ENCODE measurements at places on chromosomes 16 and 17. TPM values are rescaled to one million over a fixed set of nuclear protein-coding genes. Genes with fewer than 3 reads are reported as not detected.

Gene C17orf50
- not detected for total RNA-seq

Gene HBM
- total RNA-seq, result not detected

Gene TBC1D3G
- total RNA-seq, result not detected

Gene TP53TG3
- total RNA-seq, result not detected

GRCh38 chr16:873889-874288 lies 73.4 kb upstream of the GNG13 start:
- DNase-seq, result no peak

DNA sequence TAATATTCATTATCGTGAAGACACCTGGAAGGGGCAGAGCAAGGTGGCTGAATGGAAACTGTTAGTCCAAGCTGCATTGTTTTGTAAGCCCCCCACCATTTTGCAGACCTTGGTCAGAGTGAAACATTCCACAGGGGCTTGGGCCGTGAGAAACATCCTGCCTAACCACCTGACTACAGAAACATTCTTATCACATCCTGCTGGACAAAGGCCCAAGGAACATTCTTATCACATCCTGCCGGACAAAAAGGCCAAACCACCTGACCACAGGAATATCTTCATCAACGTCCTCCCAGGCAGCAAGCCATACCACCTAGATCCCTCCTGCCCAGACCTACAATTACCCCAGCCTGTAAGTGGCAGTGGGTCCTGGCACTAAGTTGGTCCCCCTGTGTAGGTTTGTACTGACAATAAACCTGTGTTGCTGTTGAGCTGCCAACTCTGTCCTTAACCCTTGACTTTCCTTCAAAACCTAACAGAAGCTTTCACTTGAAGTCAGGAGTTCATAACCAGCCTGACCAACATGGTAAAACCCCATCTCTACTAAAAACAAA lies 19.6 kb downstream of the ATF7IP2 start:
- no peak for DNase-seq

- DNase-seq, result no peak
Measured at GRCh38 chr17:73119631-73120030, 27.1 kb upstream of the SLC39A11 start.

- no peak for DNase-seq
Measured at GRCh38 chr17:81139428-81139827, 25.9 kb upstream of the PVALEF start.

- no peak for DNase-seq
Measured at GRCh38 chr17:39611401-39612112, 3.8 kb upstream of the NEUROD2 start.

- no peak for DNase-seq
Measured at GRCh38 chr17:8532021-8532420, 96.3 kb downstream of the NDEL1 start.

- DNase-seq, result no peak
Measured at GRCh38 chr16:22683730-22684573, 130.0 kb upstream of the HS3ST2 start.

GRCh38 chr17:50959341-50959740 lies 93.2 kb upstream of the TOB1 start:
- no peak for DNase-seq

GRCh38 chr17:8003594-8004181 lies 1.3 kb downstream of the GUCY2D start:
- no peak for DNase-seq

All from ovary (tissue), 10 donors.